ENCODE measurements at places on chromosomes 7 and 10.

- no peak for DNase-seq
Measured at GRCh38 chr10:49750546-49750945, 11.6 kb downstream of the OGDHL start.

- no peak for DNase-seq
Measured at GRCh38 chr7:115007751-115008150, 85.9 kb downstream of the MDFIC start.

- DNase-seq: no peak
Measured at GRCh38 chr10:75283671-75284470, 48.1 kb upstream of the COMTD1 start.

- no peak for DNase-seq
Measured at GRCh38 chr10:75588031-75588430, 156.6 kb downstream of the LRMDA start.

- no peak for DNase-seq
Measured at GRCh38 chr7:140447841-140448240, 31.5 kb downstream of the MKRN1 start.

- DNase-seq: no peak
Measured at GRCh38 chr7:137606061-137606674, 240.6 kb downstream of the DGKI start.

DNA sequence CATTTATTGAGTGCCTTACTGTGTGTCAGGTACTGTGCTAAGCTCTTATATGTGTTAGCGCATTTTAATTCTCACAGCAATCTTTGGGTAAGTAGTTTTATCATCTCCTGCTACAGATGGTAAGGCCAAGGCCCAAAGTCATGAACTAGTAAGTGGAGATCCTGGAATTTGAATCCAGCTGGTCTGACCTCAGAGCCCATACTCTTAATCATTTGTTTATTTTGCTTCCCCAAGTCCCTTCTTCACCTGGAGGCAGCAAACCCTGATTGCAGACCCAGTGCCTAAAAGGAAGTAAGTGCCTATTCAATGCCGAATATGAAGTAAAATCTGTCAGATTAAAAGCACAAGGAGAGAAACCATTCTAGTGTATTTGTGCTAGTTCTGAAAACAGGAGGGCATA, 182.9 kb upstream of the TCF7L2 start:
- no peak for DNase-seq

Measured in stimulated activated CD4-positive, alpha-beta T cell treated with anti-CD3 and anti-CD28 coated beads, Interleukin-1b, Interleukin-23, amount 100 ng/mL, for 1 hour (primary cell).